ENCODE measurements at places on chromosomes 16 and 17.

GRCh38 chr16:1639860-1640259, 27.7 kb downstream of the CRAMP1 start:
- DNase-seq = no peak

DNA sequence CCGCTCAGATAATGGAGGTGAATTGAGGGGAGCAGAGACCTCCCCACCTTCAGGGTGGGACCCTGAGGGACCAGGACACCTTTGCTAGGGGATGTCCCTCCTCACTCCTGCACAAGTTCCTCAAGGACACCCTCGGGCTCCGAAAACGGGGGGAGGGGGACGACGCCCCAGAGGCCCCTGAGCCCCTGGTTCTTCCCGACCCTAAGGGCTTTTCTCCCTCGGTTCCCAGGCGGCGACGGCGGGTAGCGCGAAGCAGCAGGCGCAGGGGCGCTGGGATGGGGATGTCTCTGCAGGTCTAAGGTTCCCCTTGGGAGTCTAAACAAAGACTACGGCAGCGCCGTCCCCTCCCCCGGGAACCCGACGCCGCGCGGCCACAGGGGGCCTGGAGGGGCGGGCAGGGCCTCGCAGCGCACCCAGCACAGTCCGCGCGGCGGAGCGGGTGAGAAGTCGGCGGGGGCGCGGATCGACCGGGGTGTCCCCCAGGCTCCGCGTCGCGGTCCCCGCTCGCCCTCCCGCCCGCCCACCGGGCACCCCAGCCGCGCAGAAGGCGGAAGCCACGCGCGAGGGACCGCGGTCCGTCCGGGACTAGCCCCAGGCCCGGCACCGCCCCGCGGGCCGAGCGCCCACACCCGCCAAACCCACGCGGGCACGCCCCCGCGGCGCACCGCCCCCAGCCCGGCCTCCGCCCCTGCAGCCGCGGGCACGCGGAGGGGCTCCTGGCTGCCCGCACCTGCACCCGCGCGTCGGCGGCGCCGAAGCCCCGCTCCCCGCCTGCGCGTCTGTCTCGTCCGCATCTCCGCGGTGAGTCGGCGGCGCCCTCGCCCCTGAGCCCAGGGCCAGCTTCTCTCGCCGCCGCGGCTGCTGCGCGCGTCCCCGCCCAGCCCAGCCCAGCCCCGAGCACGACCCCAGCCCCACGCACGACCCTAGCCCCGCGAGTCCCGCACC, 36.7 kb upstream of the NDRG4 start:
- no peak for DNase-seq

GRCh38 chr17:64129515-64129764, 504 bp downstream of the ERN1 start:
- DNase-seq = no peak

DNA sequence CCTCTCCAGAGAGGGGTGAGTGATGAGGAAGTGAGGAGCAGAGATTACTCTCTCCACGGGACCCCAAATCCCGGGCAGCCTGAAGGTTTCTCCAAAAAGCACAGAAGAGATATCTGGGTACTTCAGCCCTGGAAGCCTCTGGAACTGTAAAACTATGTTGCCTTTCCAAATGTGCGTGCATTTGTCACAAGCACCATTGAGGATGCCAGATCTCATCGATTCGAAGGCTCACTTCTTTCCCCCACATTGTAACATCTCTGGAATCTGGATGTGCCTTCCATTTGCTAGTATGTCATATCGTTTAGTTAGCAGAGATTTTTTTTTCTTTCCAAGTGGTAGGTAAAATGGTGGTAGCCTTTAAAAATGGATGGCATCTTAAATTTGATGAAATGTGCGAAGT, 45.8 kb downstream of the ABCC12 start:
- DNase-seq = no peak

GRCh38 chr16:25509456-25509855, 182.3 kb upstream of the HS3ST4 start:
- no peak for DNase-seq

GRCh38 chr17:59506894-59507726, 58.3 kb upstream of the DHX40 start:
- DNase-seq = no peak

DNA sequence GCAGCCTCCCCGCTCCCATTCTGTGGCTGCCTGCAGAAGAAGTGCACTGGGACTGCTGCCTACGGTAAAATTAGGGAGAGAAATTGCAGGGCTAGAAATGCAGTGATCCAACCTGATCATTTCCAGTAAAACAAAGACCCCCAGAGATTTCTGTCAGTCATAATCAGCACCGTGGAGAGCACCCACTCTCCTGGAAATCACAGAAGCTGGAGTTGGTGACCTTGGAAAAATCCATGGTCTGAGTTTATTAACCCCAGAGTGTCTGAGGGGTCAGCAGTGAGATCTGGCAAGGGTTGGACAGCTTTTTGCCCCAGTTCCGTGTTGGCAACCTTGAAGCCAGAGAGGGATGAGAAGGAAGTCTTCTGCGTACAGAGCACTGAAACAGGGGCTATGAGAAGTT, 7.8 kb downstream of the SYCE1L start:
- no peak for DNase-seq

- DNase-seq = no peak
Observed at GRCh38 chr16:70258065-70258464, 6.3 kb upstream of the EXOSC6 start.

DNA sequence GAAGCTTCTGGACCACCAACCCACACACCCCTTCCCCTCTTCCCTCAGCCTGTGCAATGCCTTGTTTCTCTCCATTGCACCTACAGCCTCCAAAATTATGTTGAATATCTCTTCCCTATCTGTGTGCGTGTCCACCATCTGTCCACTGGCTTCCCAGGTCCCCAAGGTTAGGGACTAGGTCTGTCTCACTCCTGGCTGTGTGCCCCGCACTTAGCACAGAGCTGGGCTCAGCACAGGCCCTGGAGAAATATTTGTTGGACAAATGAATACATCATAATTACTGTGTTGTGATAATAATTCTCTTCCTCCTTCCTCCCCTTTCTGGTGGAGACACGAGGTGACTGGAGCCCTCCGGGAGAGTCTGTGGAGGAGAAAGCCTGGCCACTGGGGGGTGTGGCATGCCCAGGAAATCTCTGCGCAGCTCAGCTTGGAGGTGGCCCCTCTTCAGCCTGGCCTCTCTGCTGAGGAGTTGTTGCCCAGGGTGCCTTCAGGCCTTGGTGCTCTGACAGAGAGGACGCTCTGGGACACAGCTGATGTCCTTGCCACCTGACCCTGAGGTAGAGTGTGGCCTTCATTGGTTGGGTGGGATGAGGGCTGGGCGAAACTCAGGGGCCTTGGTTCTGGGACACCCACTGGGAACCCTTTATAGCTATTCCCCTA, 3.3 kb upstream of the BRD7 start:
- no peak for DNase-seq

- DNase-seq = no peak
Observed at GRCh38 chr17:62105357-62105756, 40.3 kb upstream of the MED13 start.

GRCh38 chr16:63223851-63224250, 1187.6 kb upstream of the CDH8 start:
- DNase-seq = no peak

- DNase-seq = peak; percentile 29
Observed at GRCh38 chr17:42819939-42820535, 4.0 kb downstream of the BECN1 start.

GRCh38 chr16:83813823-83814658, 6.3 kb downstream of the HSBP1 start:
- no peak for DNase-seq

DNA sequence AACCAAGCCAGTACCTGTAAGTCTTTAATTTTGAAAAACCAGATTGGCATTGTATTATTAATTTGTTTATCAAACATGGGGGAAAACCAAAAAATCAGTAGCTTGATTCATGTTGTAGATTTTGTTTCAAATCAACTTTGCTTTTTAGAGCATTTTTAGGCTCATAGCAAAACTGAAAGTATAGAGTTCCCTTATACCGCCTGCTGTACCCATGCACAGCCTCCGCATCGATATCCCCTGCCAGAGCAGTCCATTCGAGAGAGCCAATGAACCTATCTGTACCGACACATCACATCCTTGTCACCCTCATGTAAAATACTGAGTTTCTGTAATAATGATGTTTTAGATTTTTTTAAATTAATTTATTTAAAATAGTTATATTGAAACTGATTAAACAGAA, 16.2 kb upstream of the MRC2 start:
- DNase-seq = no peak

DNA sequence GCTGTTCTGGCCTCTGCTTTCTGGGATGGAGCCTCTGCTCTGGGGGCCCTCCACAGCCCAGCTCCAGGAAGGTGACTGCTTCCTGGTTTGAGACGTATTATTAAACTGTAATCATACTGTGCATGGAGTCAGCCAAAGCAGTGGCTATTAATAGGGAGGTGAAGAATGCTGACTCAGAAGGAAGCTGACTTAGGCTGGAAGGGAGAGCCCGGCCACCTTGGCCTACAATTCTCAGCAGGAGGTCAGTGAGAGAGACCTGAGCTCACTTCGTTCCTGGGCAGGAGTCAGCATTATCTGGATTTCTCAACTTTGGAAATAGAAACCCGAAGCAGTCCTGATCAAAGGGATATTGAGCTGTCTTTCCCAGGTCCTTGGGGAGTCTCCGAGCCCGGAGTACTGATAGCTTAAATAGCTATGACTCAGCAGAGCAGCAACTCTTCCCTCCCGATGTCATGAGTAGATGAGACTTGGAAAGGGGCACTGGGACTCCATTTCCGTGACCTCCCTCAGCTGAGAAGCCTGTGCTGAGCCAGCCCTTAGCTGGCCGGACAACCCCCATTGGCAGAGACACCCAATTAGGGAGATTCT, 91.8 kb downstream of the YPEL2 start:
- no peak for DNase-seq

GRCh38 chr17:68861602-68862001, 93.6 kb downstream of the ABCA8 start:
- DNase-seq = no peak

- no peak for DNase-seq
Observed at GRCh38 chr16:4290236-4290830, 17.5 kb upstream of the TFAP4 start.

DNA sequence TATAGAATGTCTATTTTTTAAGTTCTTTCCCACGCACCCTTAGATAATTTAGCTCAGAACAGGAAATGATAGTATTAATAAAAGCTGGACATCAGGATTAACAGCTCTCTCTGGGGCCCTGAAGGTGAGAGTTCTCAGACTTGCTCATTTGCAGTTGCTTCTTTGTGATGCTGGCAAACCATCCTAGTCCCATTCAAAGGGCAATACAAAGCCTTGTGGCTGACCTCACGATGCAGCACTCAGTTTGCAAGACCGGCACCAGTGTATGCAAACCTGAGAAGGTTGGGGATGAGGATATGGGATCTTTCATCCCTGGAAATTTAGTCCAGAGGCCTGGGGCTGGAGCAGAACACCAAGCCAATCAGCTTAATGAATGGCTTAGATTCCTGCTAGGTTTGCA, 29.3 kb downstream of the STH start:
- DNase-seq = no peak

Measured in CD8-positive, alpha-beta memory T cell (primary cell).